ENCODE measurements at places on chromosomes 16 and 17.
A peak's percentile ranks its signal among the peaks of the same experiment; 100 is the strongest.

DNA sequence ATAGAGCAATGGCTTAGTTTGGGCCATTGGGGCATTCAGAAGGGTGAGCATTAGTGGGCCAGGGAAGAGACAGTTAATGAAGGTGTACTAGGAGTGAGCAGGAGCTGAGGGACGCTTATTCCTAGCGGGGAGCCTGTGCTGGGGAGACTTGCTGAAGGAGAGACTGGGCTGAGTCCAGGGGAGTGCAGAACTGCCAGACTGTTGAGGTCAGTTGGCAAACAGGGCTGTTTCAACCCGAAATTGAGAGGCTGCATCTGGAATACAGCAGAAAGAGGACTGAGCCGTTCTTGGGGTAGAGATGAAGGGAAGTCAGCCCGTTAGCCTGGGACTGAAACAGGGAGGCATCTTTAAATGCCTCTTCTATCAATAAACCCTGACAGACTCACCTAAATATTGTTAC lies 33.2 kb downstream of the MAP2K6 start:
- no peak for DNase-seq

DNA sequence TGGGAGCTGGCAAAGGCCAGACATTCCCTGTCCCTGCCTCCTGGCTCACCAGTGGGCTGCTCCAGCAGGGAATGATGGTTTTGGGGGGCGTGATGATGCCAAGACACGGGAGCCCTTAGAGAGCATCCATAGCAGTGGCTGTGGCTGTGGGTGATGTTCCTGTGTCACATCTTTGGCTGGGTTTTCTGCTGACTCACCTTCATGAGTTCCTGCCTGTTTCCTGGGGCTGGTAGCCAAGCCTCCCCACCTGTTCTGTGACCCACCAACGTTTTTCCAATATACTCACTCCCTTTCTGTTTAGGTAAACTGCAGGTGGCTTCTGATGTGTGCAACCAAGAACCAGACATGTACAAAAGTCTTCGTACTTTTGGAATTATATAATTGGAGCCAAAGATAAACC lies 16.5 kb upstream of the NF1 start:
- DNase-seq: no peak

DNA sequence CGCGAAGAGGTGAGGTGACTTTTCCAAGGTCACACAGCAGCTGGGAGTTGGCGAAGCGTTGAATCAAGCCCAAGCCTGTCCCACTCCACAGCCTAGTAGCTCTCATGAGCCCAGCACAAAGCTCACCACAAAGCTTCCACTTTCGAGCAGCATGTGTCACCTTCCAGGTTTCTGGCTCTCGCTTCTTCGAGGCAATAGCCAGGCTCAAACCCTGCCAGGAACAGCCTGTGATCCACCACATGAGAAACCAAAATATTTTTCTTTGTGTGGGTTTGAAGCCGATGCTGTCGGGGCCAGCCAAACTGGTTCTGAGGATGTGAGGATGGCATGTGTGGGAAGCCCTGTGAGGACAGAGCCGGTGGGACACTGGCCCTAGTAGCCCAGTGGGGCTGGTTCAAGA lies 68.1 kb downstream of the COG7 start:
- no peak for DNase-seq

DNA sequence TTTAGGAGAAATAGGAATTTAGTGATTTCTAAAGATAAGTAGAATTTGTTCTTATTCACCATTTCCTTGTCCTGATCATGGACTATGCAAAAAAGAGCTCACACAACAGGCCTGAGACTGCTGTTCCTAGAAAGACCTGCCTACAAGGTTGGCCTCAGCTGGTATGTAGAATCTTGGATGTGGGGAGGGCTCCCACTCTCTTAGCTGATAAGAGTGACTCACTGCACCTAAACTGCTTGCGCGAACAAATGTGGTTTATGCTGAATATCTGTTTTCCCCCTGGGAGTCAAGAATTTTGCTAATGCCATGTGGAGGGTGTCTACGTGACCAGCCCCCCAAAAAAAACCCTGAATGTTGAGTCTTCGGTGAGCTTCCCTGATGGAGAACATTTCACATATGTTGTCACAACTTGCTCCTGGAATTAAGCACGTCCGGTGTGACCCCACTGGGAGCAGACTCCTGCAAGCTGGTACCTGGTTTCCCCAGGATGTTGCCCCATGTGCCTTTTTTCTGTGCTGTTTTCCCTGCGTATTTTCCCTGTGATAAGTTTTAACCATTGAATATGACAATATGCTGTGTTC lies 68.8 kb upstream of the HSBP1 start:
- DNase-seq: no peak

DNA sequence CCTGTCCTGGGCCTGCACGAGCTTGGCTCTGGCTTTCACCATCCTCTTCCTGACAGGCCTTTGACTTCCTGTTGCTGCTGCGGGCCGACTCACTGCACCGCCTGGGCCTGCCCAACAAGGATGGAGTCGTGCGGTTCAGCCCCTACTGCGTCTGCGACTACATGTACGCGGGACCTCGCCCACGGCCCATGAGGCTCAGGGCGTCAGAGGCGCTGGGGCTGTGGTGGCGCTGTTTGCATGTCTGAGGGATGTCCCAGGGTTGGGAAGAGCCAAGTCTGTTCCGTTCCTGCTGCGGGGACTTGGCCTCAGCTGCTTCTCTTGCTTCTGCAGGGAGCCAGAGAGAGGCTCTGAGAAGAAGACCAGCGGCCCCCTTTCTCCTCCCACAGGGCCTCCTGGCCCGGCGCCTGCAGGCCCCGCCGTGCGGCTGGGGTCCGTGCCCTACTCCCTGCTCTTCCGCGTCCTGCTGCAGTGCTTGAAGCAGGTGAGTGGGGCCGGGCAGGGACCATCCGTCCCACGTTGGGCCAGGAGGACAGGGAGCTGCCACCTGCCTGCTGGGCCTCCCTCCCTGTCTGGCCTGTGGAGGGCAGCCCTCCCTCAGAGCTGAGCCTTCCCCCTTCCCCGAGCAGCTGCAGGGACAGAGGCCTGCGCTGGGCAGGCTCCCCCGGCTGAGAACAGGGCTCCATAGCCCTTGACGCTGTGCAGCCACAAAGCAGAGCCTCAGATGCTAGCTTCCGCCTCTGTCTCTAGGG lies 23.8 kb downstream of the TSC2 start:
- no peak for DNase-seq

DNA sequence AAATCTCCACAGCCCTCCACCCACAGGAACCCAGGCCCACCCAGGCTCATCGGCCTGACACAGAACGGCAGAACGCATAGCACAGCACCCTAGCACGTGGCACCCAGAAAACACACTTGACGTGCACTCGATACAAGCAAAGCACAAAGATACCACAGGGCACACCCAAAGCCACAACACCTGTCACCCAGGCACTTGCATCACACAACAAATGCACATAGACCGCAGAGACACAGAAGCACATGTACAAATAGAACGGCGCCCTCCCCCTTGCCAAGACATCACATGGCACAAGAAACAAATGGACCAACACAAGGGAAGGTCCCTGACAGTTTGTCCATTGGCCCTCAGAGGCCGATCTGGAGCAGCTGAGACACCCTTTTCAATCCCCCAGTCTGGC lies 147.7 kb upstream of the WSCD1 start:
- no peak for DNase-seq

DNA sequence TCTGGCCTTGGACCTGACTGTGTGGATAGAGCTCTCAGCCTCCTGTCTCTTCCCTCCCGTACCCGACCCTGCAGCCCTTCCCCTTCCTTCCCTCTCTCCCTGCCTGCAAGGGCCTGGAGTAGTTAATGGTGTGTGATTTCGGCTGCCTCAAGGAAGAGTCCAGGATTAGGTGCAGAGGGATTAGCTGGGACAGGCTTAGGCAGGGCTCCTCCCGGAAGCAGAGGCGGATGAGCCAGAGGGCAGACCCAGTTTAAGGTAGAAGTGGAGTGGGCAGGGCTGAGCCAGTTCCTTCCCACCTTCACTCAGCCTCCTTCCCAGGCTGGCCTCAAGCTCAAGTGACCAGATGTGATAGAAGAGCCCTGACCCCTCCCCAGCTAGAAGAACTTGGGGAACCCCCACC lies 16.8 kb downstream of the GUCY2D start:
- DNase-seq: no peak

DNA sequence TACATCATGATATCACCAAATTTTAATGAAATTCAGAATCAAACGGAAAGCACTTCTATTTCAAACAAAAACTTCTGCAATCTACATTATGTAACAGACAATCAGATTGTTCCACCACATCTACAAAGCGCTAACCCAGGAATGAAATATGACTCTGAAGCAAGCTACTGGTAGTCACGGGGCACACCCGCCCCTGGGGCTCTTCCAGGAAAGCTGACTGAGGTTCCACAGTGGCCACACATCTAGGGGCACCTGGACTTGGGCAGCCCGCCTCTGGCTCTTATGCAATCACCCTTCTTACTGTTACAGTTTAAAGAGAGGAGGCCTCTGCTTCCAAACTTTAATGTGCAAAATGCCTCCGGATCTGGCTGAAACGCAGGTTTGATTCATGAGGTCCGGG lies 27.5 kb downstream of the ZCCHC14 start:
- DNase-seq: no peak

GRCh38 chr17:77453613-77454241 lies 313.0 kb downstream of the SEC14L1 start:
- no peak for DNase-seq

GRCh38 chr16:53121661-53122060 lies 66.9 kb downstream of the CHD9 start:
- DNase-seq: no peak

DNA sequence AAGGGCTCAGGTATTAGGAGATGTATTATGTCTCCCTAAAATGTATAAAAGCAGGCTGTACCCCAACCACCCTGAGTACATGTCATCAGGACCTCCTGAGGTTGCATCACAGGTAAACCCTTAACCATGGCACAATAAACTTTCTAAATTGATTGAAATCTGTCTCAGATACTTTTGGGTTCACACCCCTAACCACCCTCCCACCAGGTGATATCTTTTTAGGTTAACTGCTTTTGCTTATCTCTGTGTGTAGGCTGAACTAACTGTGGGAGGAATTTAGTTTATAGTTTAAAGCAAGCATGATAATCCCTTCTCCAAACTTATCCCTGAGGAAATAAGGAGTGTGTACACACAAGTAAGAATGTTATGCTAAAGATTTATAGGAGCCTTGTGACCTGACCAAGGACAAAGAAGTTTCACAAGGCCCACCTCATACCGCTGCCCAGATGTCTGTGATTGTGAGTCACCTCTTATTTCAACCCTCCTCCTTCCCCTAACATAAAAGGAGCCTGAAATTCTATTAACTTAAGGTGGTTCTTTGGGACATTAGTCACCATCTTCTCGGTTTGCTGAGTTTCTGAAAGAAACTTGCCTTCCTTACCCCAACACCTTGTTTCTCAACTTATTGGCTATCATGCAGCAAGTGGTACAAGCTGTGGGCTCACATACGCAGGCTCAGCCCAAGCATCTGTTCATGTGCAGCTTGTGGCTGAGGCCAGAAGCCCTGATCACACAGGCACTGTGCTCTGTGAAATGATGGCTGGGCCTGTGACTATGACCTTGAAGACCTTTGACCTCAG lies 11.3 kb downstream of the PRSS22 start:
- DNase-seq: no peak

GRCh38 chr16:89898201-89898967 lies 20.3 kb upstream of the MC1R start:
- DNase-seq: no peak

DNA sequence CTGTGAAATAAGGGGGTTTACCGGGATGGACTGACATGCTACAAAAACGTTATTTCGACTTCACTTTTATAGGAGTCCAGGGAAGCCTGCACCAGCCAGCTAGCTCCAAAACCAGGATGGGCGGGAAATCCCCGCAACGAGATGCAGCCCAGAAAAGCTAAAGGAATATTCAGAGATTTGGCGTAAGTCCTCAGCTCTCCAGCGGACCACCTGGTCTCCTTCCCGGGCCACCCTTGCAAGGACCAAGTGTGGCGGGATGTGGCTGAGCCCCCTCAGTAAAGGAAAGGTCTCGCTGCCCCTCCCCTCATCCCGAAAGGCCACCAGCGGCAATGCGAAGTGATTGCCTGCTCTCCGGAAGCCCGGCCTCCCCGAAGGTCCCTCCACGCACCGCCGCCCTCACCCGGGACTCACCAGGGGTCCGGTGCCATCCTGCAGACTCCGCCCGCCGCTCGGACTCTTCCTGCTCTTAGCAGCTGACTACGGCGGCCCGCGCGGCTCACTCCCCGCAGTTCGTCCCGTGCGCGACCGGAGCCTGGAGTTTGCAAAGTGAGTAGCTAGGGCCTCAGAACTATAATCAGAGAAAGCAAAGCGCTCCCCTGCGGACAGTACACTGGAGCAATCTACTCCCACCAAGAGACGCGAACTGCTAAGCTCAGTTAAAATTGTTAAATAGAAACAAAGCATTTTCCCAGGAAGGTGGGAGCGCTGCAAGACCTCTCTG lies at the start of gene STX8:
Gene STX8 (minus strand): TSS at position 440 of the 721 bp plus-strand sequence. CDS start 12 bp downstream, at position 428.
- peak; percentile 64 for DNase-seq

- no peak for DNase-seq
Measured at GRCh38 chr17:34841467-34841866, 119.8 kb downstream of the CCT6B start.

- no peak for DNase-seq
Measured at GRCh38 chr16:23258919-23259237, 43.2 kb upstream of the SCNN1B start.

DNA sequence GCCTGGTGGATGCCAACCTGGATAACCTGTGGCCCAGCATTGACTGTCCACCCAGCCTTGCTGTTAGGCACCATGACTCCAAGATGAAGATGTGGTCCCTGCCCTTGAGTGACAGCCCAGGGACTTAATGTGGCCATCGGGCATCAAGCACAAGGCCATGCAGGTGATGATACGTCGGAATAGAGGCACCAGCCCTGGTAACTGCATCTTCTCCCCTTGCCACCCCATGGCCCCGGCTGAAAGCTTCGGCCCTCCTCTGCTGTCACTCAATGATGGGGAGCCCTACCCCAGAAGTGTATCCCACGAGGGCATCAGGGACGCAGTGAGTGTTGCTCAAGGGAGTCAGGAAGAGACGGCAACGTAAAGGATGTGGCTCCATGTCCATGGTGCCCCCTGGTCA lies 2.0 kb downstream of the NT5C start:
- no peak for DNase-seq

DNA sequence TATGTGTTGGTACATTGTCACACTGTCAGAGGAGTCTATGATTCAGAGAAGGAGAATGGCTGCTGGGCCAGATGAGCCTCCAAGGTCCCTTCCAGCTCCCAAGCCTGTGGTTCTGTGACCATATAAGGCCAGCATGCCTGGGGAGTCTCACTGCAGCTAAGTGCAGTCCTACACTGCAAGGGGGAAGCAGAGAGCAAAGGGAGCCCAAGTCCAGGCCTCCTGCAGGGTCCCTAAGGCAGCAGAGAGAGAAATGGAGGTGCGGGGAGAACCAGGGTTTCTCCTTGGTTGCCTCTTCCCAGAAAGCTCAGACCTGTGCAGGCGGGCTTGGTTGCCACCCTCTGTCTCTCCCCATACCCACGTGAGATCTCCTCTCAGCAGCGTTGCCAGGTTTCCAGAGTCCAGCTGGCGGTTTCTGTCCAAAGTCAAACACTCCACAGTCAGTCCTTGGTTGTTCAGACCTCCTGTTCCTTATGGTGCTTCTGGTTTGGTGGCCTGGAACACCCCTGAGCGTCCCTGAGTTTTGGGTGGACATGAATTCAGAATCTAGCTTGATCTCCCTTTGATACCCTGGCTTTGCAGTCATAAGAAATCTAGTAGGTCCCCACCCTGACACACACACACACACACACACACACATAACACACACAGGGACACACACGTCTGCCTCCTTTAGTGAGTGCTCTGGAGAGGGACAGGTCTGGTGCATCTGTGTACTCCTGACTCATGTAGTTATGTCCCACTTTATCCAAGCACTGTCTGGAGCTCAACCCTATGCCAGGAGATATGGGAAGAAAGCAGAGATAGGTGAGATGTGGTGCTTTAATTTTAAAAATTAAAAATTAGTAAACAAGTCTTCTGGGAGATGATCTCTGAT lies 78.8 kb downstream of the GNAO1 start:
- peak; percentile 26 for DNase-seq
